ENCODE measurements at places on chromosomes 16 and 17.
A peak's percentile ranks its signal among the peaks of the same experiment; 100 is the strongest.

- H3K4me1 ChIP-seq: peaks cover 72% of the 10 kb centered on the region
- peak overlapping the region; percentile 96 for H3K27ac ChIP-seq
Observed at GRCh38 chr16:4293181-4293716, 20.4 kb upstream of the TFAP4 start.

- H3K36me3 ChIP-seq: peaks cover 6% of the 10 kb centered on the region
- H3K27ac ChIP-seq: no peak overlapping the region
- no peak for DNase-seq
- peaks cover 29% of the 10 kb centered on the region for H3K27me3 ChIP-seq
- H3K4me1 ChIP-seq: peaks cover 29% of the 10 kb centered on the region
Observed at GRCh38 chr17:77879896-77880280, 78.6 kb upstream of the TNRC6C start.

DNA sequence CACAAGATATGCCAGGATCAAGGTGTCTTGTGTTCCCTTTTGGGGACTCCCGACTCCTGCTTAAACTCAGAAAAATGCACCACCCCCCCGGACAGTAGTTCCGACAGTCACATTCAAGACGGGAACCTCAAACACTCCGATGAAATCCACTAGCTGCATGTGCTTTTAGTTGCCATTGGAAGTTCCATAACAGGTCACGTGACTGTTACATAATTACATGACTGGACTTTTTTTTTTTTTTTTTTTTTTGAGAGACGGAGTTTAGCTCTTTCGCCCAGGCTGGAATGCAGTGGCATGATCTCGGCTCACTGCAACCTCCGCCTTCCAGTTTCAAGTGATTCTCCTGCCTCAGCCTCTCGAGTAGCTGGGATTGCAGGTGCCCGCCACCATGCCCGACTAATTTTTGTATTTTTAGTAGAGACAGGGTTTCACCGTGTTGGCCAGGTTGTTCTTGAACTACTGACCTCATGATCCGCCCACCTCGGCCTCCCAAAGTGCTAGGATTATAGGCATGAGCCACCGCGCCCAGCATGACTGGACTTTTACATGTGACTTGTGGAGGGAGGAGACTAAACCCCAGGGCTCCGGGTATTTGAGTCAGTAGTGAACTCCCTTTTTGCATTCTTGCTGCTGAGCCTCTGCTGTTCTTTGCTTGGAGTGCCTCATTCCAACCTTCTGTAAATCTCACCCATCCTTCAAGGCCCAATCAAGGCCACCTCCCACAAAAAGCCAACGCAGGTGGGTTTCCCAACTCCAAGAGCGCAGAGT, 1.6 kb downstream of the SIRT7 start:
- H3K27me3 ChIP-seq: peaks cover 6% of the 10 kb centered on the region
- peaks cover 21% of the 10 kb centered on the region for H3K36me3 ChIP-seq
- H3K4me1 ChIP-seq: peaks cover 21% of the 10 kb centered on the region
- no peak overlapping the region for H3K27ac ChIP-seq
- peak overlapping the region; percentile 83 for H3K4me3 ChIP-seq

DNA sequence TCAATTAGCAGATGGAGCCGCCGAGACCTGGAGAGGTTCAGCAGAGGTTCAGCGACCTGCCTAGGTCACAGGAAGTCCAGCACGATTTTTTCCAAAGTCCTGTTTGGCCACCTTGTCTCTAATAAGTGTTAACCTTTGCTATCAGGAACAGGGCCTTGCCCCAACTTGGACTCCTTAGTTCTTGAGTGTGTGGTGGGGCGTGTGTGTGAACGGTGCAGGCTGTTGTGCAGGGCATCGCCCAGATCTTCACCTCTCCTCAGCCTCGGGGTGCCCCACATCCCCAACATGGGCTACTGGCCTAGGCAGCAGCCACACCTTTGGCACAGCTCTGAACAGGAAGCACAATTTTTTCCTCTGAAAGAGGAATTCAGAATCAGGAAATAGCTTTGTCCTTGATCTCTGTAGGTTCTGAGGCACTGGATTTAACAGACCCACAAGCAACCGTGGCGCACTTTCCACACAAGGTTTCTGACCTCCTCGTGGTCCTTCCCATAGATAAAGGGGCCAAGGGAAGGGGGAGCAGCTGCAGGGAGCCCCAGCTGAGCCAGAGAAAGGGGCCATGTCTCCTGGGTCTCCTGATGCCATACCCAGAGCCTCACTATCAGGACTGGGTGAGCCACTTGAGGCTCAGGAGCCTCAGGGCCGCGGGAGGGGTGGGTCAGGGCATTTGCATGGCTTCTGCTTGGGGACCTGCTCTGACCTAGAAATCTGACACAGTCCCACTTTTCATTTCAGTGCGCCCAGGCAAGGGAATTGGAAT, 10.4 kb downstream of the MPRIP start:
- peak overlapping the region; percentile 21 for H3K27ac ChIP-seq
- H3K36me3 ChIP-seq: peaks cover 19% of the 10 kb centered on the region
- peaks cover 5% of the 10 kb centered on the region for H3K27me3 ChIP-seq
- H3K4me1 ChIP-seq: peaks cover 79% of the 10 kb centered on the region
- no peak for DNase-seq

DNA sequence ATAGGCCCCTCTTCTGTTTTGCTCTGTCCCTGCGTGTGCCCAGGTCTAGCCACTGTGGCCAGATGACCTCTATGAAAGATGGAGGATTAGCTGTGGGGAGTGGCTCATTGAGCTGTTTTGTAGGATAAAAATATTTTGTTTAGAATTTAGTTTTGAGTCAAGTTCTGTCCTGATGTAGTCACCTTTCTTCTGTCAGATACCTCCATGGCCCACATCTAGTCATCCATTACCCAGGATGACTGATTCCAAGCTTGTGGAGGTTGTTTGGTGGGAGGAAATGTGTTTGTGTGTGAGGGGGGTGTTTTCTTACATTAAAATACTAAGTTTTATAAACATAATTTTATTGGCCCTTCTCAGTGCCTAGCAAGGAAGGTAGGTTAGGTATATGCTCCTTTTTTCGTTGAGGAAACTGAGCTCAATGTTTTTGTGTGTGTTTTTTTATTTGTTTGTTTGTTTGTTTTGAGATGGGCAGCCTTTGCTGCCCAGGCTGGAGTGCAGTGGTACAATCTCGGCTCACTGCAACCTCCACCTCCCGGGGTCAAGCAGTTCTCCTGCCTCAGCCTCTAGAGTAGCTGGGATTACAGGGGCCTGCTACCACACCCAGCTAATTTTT, 16.3 kb downstream of the SNX11 start:
- no peak overlapping the region for H3K27ac ChIP-seq
- no peaks in the 10 kb centered on the region for H3K27me3 ChIP-seq
- peaks cover 73% of the 10 kb centered on the region for H3K4me1 ChIP-seq
- peaks cover 28% of the 10 kb centered on the region for H3K36me3 ChIP-seq

GRCh38 chr17:73616120-73616872, 27.9 kb downstream of the SDK2 start:
- peak overlapping the region; percentile 24 for H3K4me3 ChIP-seq
- no peak for DNase-seq
- peaks cover 5% of the 10 kb centered on the region for H3K27me3 ChIP-seq
- peaks cover 32% of the 10 kb centered on the region for H3K36me3 ChIP-seq
- peaks cover 68% of the 10 kb centered on the region for H3K4me1 ChIP-seq

DNA sequence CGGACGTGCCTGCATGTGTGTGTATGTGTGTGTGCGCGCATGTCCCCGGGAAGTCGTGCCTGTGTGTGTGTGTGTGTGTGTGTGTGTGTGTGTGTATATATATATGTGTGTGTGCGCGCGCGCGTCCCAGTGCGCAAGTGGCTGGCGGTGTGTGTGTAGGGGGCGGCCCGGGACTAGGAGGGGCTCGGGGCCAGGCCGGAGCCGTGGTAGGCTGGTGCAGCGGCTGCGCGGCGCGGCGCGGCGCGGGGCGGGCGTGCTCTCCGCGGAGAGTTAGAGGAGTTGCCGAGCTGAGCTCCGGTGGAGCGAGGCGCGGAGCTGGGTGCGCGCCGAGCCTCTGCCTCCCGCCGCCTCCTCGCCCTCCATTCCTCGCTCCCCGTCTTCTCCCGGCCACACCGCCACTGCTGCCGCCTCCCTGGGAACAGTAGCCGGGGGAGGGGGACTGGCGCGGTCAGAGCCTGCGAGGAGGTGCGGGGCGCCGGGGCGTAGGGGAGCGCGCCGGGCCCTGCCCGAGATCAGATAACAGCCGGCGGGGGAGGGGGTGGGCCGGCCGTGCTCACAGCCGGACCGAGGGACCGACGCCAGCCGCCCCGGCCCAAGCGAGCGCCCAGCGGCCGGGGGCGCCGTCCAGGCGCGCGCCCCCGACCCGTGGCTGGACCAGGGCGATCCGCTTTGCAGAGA, at the start of gene KCNJ12:
Gene KCNJ12, plus strand, starts transcription at position 277 of the 678 bp plus-strand sequence. CDS start 38,986 bp downstream, outside the sequence.
- peak within 1 kb of the TSS; percentile 77 for H3K4me3 ChIP-seq
- peak; percentile 70 for DNase-seq
- peaks cover 60% of the 10 kb centered on the region for H3K27me3 ChIP-seq

DNA sequence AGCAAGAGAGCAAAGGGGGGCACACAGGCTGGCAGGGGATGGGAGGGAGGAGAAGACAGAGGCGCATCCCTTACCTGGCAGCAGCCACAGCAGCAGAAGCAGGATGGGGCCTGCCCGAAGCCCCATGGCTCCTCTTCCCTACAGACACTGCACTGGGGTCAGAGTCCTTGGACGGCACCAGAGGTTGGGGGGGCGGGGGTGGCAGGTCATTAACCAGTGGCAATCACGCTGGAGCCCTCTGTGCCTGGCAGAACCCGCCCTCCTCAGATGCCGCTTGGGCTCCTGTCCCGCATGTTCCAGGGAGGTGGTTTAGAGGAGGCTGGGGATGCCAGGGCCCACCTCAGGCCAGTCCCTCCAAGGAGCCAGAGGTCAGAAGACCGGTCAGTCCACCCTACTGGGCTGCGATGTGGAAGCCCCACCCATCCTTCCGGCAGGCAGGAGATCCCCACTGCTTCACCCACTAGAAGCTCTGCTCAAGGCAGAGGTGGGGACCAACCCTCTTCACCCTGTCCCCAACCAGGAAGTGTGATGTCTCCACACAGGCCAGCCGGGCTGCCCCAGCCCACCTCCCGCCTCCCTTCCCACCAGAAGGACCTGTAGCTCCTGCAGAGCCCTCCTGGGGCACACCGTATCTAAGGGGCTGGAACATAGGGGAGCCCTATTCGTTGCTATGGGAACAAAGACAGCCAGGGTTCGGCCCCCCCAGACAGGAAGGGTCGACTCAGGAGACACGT, 11.7 kb downstream of the ZG16B start:
- no peak overlapping the region for H3K4me3 ChIP-seq
- peaks cover 68% of the 10 kb centered on the region for H3K27me3 ChIP-seq
- no peaks in the 10 kb centered on the region for H3K36me3 ChIP-seq

- H3K4me1 ChIP-seq: peaks cover 16% of the 10 kb centered on the region
- H3K36me3 ChIP-seq: no peaks in the 10 kb centered on the region
- no peak for DNase-seq
- H3K27me3 ChIP-seq: peaks cover 3% of the 10 kb centered on the region
- no peak overlapping the region for H3K27ac ChIP-seq
Observed at GRCh38 chr16:9447195-9447551, 355.7 kb downstream of the HAPSTR1 start.

DNA sequence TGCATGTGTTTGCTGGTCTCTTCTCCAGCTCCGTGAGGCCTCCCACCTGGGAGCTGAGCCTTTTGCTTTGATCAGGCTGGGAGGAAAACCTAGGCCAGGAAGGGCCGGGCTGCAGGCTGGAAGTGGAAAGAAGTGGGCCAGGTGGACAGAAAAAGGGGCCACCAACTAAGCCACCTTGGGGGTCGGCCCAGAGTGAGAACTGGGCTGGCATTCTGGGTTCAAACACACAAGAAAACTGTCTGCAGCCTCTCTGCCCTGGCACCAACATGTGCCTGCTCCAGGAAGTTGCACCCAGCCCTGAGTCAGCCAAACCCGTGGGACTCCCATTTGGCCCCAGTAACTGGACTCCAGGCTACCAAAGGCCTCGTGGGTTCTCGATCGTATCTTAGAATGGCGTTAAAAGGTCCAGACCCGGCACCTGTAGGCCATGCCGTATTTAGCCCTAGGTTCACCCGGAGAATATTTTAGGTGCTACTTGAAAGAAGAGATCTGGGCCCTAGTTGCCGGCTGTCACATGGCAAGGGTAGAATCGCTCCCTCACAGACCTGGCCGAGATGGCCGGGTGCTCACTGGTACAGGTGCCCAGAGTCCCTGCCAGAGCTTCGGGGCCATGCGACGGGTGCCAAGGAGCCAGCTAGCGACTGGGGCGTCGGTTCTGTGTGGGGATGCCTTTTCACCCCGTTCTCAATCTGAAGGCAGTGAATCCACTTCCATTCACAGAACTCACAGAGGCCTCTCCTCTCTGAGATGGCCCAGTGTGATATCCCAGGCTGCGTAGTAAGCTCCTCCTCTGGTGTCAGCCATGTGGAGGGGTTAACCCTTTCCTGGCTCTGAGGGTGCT, 236.6 kb downstream of the MRTFB start:
- DNase-seq: no peak
- H3K36me3 ChIP-seq: no peaks in the 10 kb centered on the region
- peaks cover 43% of the 10 kb centered on the region for H3K27me3 ChIP-seq
- H3K27ac ChIP-seq: no peak overlapping the region

DNA sequence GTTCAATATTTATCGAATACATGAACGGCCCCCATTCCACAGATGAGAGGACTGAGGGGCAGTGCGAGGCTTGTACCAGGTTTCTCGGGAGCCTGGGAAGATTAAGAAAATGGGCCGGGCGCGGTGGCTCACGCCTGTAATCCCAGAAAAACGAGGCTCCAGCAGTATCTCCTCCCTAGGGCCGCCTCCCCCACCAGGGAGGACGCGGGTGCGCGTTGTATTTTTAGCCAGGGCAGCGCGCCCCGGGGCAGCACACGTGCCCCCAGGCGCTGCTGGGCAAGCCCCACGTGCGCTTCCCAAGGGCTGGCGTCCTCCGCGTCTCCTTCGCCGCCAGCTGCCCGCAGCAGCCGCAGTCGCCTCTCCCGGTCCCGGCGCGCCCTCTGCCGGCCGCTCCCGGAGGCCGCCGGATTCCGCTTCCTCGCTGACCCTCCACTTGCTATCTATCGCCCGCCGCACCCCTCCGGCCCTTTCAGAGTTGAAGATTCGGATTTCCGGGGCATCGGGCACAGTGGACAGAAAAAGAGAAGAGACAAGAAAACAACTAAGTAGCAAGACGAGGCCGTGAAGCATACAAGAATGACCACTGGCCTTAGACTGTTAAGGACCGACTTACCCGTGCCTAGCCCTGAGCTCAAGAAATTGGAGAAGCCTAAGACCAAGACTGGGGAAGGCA, 1.9 kb upstream of the YBX2 start:
- no peaks in the 10 kb centered on the region for H3K36me3 ChIP-seq
- H3K4me1 ChIP-seq: peaks cover 39% of the 10 kb centered on the region
- peak; percentile 94 for DNase-seq
- peaks cover 80% of the 10 kb centered on the region for H3K27me3 ChIP-seq
- no peak overlapping the region for H3K27ac ChIP-seq
